Endodermal cell (in vitro differentiated cells): ENCODE measurements at places on chromosomes 2 and 18. TPM values are rescaled to one million over a fixed set of nuclear protein-coding genes. Genes with fewer than 3 reads are reported as not detected.
A peak's percentile ranks its signal among the peaks of the same experiment; 100 is the strongest.

SLC11A1 gene
- total RNA-seq: 0.09 to 0.61 TPM in 2 of 3 replicates, not detected in the other

NT5DC4 gene
- not detected in 3 replicates for total RNA-seq

ITPRIPL1 gene
- 7.7 and 8.0 TPM in 2 replicates for total RNA-seq

CYB5A gene
- 72.6 and 80.3 TPM in 2 replicates for total RNA-seq

SLC23A3 gene
- total RNA-seq: 0.45 and 1.9 TPM in 2 replicates

ACVR1C gene
- 0.68 to 0.95 TPM (median 0.69 TPM) in 3 replicates for total RNA-seq

GRCh38 chr2:225272173-225272572 lies 127.3 kb upstream of the NYAP2 start:
- no peaks in the 10 kb centered on the region for H3K36me3 ChIP-seq
- H3K4me1 ChIP-seq: no peaks in the 10 kb centered on the region
- DNase-seq: no peak
- no peaks in the 10 kb centered on the region for H3K27me3 ChIP-seq

DNA sequence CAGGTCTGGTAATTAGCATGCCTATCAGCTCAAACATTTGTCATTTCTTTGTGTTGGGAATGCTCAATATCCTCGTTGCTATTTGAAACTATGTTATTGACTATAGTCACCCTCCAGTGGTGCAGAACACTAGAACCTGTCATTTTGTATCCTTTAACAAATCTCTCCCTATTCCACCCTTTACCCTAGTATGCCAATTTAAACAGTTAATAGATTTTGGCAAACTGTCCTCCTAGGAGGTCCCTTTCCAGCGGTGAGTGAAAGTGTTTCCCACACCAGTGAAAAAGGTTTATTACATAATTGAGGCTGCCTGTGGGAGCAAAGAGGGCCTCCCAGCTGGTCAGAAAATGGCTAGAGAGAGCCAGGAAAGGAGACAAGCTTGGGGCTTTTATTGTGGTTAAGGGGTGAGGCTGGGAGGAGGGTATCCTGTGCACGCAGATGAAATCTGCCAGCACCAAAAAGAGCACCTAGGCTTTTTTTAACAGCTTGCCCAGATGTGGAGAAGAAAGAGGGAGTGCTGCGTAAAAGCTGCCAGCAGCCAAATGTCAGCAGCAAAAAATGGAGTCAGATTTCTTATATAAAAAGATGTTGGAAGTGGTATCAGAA lies 1.8 kb upstream of the DRC1 start:
- H3K27ac ChIP-seq: no peak overlapping the region
- H3K4me3 ChIP-seq: no peak overlapping the region
- peaks cover 19% of the 10 kb centered on the region for H3K36me3 ChIP-seq
- no peak for DNase-seq
- no peaks in the 10 kb centered on the region for H3K4me1 ChIP-seq

DNA sequence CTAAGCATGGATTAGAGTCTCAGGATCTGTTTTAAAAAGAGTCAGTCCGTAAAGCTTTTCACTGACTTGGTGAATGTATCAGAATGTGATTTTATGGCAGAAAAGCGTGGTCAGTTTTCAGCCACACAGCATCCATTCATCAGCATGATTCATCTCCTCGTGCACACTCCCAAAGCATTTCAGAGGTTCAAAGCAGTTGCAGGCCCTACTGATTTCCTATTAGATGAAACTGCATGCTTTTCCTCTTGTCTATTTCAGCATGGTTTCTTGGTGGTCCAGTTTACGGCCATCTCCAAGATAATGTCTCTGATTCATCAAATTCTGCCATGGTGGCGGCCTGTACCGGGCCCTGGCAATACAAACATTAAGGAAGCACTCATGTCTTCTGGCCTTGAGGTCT lies 4.8 kb upstream of the PARD6G start:
- no peak for DNase-seq
- H3K27me3 ChIP-seq: peaks cover 30% of the 10 kb centered on the region
- no peak overlapping the region for H3K27ac ChIP-seq
- no peak overlapping the region for H3K4me3 ChIP-seq
- no peaks in the 10 kb centered on the region for H3K4me1 ChIP-seq
- no peaks in the 10 kb centered on the region for H3K36me3 ChIP-seq

DNA sequence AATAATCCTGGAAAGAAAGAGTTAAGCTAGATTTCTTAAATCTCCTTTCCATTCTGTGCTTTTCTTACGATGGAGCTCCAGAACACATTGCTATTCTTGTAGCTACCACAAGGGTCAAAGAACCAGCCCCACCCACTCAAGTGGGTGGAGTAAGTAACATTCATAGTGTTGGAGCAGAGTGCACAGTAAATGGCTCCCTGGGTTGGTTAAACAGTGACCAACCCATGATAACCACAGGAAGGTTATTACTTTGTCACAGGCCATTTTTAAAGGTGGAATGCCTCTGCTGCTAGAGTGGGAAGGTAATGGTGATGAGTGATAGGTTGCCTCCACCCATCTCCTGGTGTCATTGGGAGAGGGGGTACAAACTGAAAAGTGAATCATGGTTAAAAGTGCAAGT lies 13.9 kb downstream of the ARPC2 start:
- DNase-seq: no peak
- H3K4me1 ChIP-seq: peaks cover 4% of the 10 kb centered on the region
- no peak overlapping the region for H3K4me3 ChIP-seq
- peaks cover 94% of the 10 kb centered on the region for H3K36me3 ChIP-seq

DNA sequence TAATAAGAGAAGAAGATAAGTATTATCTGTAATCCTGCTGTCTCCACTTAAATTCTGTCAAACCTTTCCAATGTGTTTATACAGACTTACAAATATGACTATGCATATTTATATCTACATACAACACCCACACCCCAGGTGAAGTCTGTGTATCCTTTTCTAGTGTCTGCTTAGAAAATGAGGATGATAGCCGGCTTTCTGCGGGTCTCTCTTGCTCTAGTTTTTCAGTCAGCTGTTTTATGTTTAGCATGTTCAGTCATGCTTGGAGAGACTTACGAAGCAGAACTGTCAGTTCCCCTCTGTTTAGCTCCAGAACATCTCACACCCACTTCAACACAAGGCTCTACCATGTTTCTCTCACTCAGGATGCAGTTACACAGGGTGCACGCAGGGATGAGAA lies 137.3 kb upstream of the NFATC1 start:
- no peak for DNase-seq
- H3K27ac ChIP-seq: no peak overlapping the region
- no peaks in the 10 kb centered on the region for H3K4me1 ChIP-seq
- H3K4me3 ChIP-seq: no peak overlapping the region

GRCh38 chr2:157989227-157989626 lies 112.4 kb upstream of the UPP2 start:
- H3K27ac ChIP-seq: no peak overlapping the region
- H3K4me3 ChIP-seq: no peak overlapping the region
- DNase-seq: no peak
- H3K4me1 ChIP-seq: no peaks in the 10 kb centered on the region
- no peaks in the 10 kb centered on the region for H3K27me3 ChIP-seq
- H3K36me3 ChIP-seq: no peaks in the 10 kb centered on the region

GRCh38 chr18:34965108-34965507 lies 76.1 kb upstream of the MAPRE2 start:
- no peaks in the 10 kb centered on the region for H3K4me1 ChIP-seq
- peaks cover 4% of the 10 kb centered on the region for H3K27me3 ChIP-seq
- no peak overlapping the region for H3K4me3 ChIP-seq
- no peak for DNase-seq
- no peak overlapping the region for H3K27ac ChIP-seq

- H3K4me3 ChIP-seq: no peak overlapping the region
- no peaks in the 10 kb centered on the region for H3K36me3 ChIP-seq
- H3K27ac ChIP-seq: no peak overlapping the region
- H3K27me3 ChIP-seq: no peaks in the 10 kb centered on the region
- H3K4me1 ChIP-seq: no peaks in the 10 kb centered on the region
Observed at GRCh38 chr2:193267496-193268002, 1072.8 kb upstream of the TMEFF2 start.

DNA sequence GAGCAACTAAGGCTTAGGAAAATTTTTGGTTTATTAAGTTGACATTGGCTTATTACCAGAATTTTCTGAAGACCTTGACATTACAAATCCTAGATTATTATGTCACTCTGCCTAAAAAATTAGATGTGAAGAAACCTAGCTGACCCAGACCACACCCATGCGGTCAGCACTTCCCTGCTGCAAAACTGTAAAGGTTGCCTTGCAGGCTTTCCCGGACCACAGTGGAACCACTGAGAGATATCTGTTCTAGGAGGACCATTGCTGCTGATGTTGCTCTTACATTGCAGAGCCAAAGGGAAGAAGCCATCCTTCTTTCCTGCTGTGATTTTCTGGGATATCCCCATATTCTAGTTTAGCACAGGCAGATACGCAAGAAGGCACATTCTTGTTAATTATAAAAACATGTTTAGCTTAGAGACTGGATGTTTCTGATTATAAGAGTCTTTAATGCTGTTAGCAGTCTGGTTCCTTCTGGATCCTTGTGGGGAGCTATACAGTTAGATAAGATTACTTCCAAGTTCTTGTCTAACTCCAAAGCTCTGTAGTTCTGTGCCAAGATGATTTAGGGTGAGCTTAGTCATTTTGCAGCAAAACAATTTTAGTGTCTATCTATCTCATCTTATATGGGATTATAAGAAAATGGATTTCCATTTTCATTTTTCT lies 70.2 kb downstream of the AOX1 start:
- H3K36me3 ChIP-seq: no peaks in the 10 kb centered on the region
- no peaks in the 10 kb centered on the region for H3K27me3 ChIP-seq
- no peak overlapping the region for H3K4me3 ChIP-seq
- peaks cover 12% of the 10 kb centered on the region for H3K4me1 ChIP-seq

GRCh38 chr2:101231240-101231639 lies 21.4 kb upstream of the CNOT11 start:
- H3K27me3 ChIP-seq: no peaks in the 10 kb centered on the region
- no peaks in the 10 kb centered on the region for H3K36me3 ChIP-seq

DNA sequence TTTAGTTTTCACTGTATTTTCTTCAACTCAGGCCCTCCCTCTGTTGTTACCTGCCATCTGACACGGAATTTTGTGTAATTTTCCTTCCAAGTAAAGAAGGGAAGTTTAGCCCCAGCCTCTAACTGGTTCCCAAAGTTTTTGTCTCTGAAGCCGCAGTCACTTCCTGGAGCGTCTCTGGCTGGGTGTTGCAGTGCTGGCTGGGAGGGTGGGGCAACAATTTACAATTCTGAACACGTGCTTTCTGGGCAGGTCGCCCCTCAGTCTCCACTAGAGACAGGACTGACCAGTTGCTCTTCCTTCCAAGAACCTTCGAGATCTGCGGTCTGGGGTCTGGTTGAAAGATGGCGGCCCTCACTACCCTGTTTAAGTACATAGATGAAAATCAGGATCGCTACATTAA lies 3.5 kb downstream of the CNDP2 start:
- no peak overlapping the region for H3K27ac ChIP-seq
- H3K36me3 ChIP-seq: peaks cover 68% of the 10 kb centered on the region
- peak overlapping the region; percentile 61 for H3K4me3 ChIP-seq
- peak; percentile 61 for DNase-seq

DNA sequence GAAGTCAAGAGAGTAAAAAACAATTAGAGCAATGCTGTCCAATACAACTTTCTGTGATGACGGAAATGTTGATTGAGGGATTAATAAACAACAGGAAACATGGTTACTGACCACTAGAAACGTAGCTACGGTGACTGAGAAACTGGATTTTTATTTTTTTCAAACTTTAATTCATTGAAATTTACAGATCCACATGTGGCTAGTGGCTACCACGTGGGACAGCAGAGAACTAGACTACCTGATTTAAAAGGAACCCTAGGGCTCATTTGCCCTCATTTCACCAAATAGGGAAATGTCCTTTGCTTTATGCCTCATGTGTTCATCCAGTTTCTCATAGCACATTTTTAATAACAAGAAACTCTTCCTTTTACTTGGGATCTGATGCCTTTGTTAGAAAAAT lies 413.0 kb downstream of the TGIF1 start:
- H3K27me3 ChIP-seq: no peaks in the 10 kb centered on the region
- H3K4me3 ChIP-seq: no peak overlapping the region
- no peaks in the 10 kb centered on the region for H3K4me1 ChIP-seq
- DNase-seq: no peak

- H3K27me3 ChIP-seq: no peaks in the 10 kb centered on the region
- H3K4me3 ChIP-seq: no peak overlapping the region
- no peak overlapping the region for H3K27ac ChIP-seq
- no peaks in the 10 kb centered on the region for H3K4me1 ChIP-seq
- no peak for DNase-seq
Observed at GRCh38 chr2:232027530-232027929, 66.0 kb downstream of the DIS3L2 start.

DNA sequence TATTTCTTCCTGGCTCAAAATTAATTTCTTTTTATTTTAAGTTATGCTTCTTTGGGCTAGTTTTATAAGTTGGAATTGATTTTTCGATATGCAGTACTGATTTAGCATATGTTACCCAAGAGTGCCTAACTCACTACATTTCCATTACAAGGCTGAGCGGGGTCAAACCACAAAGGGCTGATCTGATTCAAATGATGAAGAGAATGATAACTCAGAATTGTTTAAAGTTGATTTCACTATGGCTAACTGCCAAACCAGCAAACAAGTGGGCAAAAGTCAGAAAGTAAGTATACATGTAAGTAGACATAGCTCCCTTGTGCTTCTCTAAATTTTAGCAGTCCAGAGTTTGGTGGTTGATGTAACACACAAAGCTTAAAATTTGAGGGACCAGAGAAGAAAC lies 35.6 kb downstream of the RAD51AP2 start:
- no peak for DNase-seq
- peaks cover 2% of the 10 kb centered on the region for H3K4me1 ChIP-seq
- no peaks in the 10 kb centered on the region for H3K27me3 ChIP-seq
- H3K27ac ChIP-seq: no peak overlapping the region
- H3K36me3 ChIP-seq: no peaks in the 10 kb centered on the region

- H3K27ac ChIP-seq: no peak overlapping the region
- no peak for DNase-seq
- H3K4me3 ChIP-seq: no peak overlapping the region
- H3K4me1 ChIP-seq: no peaks in the 10 kb centered on the region
Observed at GRCh38 chr2:28906376-28906775, 11.9 kb downstream of the WDR43 start.

GRCh38 chr2:25275575-25275965 lies 66.2 kb downstream of the DNMT3A start:
- no peak for DNase-seq
- no peaks in the 10 kb centered on the region for H3K36me3 ChIP-seq
- no peaks in the 10 kb centered on the region for H3K4me1 ChIP-seq
- H3K27me3 ChIP-seq: no peaks in the 10 kb centered on the region

GRCh38 chr18:12031846-12032245 lies 50.5 kb downstream of the IMPA2 start:
- no peak overlapping the region for H3K27ac ChIP-seq
- H3K4me1 ChIP-seq: peaks cover 13% of the 10 kb centered on the region
- H3K27me3 ChIP-seq: no peaks in the 10 kb centered on the region
- H3K4me3 ChIP-seq: no peak overlapping the region
- peaks cover 25% of the 10 kb centered on the region for H3K36me3 ChIP-seq
- no peak for DNase-seq

DNA sequence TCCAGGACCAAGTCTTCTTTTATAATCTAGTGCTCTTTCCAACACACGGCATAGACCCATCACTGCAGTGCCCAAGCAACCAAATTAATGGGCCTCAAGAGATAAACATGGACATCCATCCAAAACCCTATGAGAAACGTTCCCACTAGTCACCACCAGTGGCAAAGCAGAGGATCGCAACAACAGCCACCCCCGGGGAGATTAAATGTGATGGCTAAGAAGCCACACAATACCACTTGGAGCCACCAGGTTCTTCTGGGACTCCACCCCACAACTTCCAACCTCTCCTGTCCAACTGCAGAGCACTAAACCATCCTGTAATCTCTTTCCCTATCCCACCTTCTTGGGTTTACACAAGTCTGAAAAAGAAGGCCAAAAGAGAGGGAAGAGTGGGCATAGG lies 123.8 kb downstream of the BCL11A start:
- peaks cover 11% of the 10 kb centered on the region for H3K36me3 ChIP-seq
- peaks cover 5% of the 10 kb centered on the region for H3K4me1 ChIP-seq
- H3K27me3 ChIP-seq: peaks cover 7% of the 10 kb centered on the region
- peak; percentile 63 for DNase-seq
- no peak overlapping the region for H3K4me3 ChIP-seq
